Heart right ventricle (tissue), 16 donors: ENCODE measurements at places on chromosomes 1 and 21.

- no peak for DNase-seq
Measured at GRCh38 chr1:163709636-163710035, 387.9 kb downstream of the NUF2 start.

GRCh38 chr1:115951560-115951959 lies 24.8 kb upstream of the SLC22A15 start:
- no peak for DNase-seq

GRCh38 chr1:3241673-3242407 lies 172.8 kb downstream of the PRDM16 start:
- no peak for DNase-seq

- no peak for DNase-seq
Measured at GRCh38 chr1:201319631-201320030, 36.3 kb downstream of the PKP1 start.

DNA sequence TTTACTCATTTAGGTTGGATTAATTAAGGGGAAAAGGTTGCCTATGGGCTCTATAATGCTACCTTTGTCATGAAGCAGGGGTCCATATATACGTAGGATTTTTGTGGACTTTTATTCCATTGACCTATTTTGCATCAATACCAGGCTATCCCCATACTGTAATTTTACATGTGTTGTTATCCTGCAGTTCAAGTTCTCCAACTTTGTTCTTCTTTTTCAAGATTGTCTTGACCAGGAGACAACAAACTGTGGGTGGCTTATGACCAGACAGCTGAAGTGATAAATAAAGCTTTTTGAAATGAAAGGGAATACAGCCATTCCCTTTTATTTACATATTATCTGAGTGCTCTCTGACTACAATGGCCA lies 345.7 kb downstream of the BARHL2 start:
- DNase-seq = no peak

DNA sequence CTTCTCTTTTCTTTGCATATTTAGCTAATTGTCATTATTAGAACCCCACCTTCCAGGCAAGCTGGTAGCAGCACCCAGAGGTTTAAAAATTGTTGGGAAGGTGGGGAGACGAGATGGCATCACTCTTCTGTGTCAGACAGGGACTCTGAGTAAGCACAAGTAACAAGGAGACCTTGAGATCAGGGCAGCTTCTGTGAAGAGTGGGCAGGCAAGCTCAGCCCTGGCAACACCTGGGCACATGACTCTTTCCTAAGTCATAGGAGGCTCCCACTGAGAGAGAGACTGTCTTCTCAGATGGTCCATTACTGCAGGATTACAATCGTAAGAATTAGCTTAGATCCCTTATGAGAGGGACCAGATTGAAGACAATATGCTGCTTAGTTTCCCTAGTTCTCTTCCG lies 183.5 kb downstream of the BRINP2 start:
- DNase-seq = no peak

DNA sequence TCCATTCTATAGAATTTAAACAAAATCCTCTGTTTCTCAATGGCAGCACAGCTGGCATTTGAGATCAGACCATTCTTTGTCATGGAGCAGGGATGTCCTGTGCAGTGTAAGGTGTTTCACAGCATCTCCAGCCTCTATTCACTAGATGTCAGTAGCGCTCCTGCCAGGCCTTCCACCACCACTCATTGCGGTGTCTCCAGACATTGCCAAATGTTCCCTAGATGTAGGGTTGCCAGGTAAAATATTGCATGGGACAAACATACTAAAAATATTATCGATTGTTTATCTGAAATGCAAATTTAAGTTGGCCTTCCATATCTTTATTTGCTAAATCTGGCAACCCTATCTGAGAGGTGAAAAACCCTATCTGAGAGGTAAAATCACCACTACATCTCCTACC lies 11.7 kb downstream of the ITLN2 start:
- DNase-seq = no peak

DNA sequence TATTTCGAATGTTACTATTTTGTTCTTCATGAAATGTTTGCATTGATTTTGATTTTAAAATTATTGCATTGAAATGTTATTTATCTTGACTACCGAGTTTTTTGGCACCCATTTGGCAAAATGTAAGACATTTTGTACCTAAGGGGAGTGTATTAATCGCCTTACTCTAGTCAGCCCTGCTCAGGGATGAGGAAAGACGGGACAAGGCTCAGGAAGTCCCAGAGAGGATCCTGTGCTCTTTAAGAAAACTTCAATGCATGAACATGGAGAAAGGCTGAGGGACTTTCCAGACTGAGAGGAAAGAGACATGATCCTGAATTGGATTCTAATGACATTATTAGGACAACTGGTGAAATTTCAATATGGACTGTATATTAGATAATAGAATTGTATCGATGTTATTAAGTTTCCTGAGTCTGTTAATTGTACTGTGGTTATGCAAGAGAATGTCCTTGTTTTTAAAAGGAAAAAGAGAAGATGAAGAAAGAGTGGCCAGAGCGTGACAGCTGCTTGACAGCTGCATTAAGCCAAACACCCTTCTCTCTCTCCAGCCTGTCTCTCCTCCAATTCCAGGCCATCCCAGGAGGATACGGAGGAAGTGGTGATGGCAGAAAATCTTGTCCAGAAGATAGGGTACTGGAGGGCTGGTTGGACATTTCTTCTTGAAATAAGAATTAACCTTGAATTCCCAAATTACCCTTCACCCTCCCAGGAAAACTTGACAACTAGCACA lies 66.0 kb downstream of the PLEKHA6 start:
- DNase-seq = no peak

GRCh38 chr1:210731193-210731592 lies 402.5 kb downstream of the HHAT start:
- DNase-seq = no peak

- DNase-seq = no peak
Measured at GRCh38 chr1:185795181-185795580, 61.0 kb downstream of the HMCN1 start.

DNA sequence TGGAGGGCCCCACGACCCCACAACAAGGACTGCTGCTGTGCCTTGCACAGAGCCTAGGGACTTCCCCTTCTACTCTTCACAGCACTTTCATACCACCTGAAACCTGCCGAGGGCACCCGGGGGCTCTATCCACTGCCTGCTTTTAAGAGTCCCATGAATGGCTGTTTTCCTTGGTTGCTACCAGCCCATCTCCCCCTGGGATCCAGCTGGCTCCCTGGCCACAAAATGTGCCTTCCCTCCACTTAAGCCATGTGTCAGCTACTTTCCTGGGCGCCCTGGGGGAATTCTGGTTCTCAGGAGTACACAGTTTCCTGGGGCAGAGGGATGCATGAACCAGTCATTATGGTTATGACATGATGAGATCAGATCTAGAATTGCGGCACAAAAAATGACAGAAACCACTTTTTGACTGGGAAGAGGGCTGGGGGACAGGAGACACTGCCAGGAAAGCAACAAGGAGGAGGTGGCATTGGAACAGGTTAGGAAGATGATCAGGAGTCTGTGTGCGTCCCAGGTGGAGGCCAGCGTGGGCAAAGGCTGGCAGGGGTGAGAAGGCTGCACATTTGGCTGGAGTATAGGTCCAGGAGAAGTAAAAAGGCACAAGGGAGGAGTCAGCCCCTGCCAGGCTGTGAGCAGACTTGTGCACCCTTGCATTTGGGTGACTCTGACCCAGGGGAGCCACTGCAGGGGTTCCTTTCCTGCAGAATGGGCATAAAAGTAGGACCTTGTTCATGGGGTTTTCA lies 3.2 kb upstream of the TNFRSF8 start:
- DNase-seq = no peak

DNA sequence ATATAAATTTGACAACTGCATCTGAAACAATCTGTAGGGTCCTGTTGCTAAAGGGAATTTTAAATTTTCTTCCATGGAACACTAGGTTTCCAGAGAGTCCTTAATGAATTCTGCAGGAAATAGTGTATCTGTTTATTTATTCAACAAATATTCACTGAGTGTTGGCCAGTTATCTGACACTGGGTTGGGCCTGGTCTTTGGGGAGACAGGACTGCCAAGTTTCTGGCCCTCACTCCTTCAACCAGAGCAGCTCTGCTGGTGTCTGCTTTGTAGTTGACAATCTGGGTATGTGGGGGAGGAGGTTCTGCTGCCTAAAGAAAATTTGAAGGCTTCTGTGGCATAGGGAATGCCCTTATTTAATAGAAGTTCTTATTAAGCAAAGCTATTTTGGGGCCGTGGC lies 26.1 kb upstream of the HUNK start:
- peak; percentile 17 for DNase-seq

DNA sequence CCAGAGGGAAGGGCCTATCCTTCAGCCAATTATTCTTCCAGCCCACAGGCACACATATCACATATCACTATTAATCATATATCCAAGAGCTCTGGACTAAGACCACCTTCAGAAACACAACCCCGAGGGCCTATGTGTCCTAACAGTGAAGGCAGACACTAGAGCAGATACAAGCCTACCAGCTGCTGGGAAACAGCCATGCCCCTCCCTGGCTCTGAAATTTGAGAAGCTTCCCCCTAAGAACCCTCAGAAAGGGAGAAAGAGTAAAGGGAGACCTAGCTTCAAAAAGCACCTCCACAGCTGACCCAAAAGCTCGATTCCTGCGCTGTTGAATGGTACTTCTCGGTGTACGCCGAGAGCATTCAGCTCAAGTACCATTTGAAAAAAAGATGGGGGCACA lies 17.4 kb downstream of the CNN3 start:
- DNase-seq = no peak

- no peak for DNase-seq
Measured at GRCh38 chr1:30263888-30264671, 459.3 kb downstream of the MATN1 start.

- no peak for DNase-seq
Measured at GRCh38 chr1:233440951-233441401, 113.5 kb downstream of the MAP3K21 start.

- no peak for DNase-seq
Measured at GRCh38 chr1:95371666-95372282, 137.8 kb downstream of the RWDD3 start.

DNA sequence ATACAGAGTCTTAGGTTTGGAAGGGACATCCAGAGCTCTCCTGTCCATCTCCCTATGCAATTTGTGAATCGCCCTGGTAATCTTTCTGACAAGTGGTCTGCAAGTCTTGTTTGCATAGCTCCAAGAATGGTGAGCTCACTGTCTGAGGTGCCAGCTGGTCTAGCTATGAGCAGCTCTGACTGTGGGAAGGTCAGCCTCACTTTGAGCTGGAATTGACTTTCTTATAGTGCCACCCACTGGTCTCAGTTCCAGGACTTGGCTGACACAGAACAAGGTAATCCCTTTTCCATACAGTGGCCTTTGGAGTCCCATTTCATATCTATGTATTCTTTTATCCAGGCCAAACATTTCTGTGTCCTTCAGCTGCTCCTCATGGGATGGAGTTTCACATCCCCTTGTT lies 95.6 kb upstream of the C8B start:
- DNase-seq = no peak

DNA sequence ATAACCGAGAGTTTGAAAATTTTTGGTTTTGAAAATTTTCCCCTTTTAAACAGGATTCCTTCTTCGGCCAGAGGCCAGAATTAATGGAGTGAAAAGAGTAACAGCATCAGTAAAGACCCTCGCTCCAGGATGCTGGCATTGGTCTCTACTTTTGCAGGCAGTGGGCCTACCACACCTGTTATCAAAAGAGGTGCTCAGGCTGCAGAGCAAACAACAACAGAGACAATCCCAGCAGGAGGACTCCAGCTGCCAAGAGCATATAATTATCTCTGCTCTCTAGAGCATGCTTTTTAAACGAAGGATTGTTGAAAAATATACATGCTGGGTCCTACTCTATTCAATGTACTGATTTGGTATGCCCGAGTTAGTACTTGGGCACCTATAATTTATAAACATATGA lies 1048.5 kb downstream of the PLA2G4A start:
- DNase-seq = no peak

GRCh38 chr21:31847761-31848160 lies 25.1 kb upstream of the HUNK start:
- DNase-seq = no peak

GRCh38 chr21:15801352-15801863 lies 71.6 kb downstream of the USP25 start:
- no peak for DNase-seq

- no peak for DNase-seq
Measured at GRCh38 chr1:55610203-55610602, 395.0 kb upstream of the USP24 start.

DNA sequence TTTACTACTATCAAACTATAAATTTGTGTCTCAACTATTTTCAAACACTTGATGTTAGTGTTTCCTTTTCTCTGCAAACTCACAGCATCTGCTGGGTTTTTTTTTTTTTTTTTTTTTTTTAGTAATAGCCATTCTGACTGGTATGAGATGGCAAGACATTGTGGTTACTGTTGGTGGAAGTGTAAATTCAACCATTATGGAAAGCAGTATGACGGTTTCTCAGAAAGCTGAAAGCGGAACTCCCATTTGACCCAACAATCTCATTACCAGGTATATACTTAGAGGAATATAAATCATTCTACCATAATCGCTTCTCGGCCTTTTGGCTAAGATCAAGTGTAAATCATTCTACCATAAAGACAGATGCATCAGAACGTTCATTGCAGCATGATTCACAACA lies 608.3 kb upstream of the ZP4 start:
- no peak for DNase-seq

DNA sequence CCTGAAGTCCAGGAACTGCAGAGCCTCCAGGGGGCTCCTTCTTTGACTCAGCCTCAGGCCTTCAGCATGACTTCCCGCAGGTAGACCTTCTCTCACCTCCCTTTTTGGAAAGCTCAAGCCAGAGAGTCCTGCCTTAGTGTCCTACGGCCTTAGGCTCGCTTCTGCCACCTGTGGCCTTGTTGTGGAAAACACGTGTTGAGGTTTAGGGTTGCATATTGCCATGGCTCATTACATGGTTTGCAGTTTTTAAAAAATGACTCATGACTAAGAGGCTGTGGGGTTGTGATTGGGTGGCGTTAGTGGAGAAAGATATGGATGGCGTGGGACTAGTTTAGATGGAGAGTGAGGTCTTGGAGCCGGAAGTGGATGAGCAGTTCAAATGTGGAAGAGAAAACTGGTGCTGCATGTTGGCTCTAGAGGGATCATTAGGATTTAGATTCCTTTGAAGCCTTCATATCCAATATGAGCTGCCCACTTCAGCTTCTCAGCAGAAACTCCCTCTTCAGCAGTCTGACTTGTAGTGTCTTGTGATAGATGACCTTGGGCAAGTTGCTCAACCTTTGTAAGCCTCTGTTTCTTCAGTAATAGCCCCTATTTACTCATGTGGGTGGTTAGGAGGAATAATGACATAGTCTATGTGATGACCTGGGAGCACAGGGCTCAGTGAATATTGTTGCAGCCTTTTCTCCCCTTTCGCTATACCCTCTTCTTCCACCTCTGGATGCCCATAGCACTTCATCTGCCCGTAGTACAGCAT lies 6.5 kb upstream of the FGGY start:
- DNase-seq = no peak

- no peak for DNase-seq
Measured at GRCh38 chr1:236416165-236416564, 22.1 kb downstream of the EDARADD start.

DNA sequence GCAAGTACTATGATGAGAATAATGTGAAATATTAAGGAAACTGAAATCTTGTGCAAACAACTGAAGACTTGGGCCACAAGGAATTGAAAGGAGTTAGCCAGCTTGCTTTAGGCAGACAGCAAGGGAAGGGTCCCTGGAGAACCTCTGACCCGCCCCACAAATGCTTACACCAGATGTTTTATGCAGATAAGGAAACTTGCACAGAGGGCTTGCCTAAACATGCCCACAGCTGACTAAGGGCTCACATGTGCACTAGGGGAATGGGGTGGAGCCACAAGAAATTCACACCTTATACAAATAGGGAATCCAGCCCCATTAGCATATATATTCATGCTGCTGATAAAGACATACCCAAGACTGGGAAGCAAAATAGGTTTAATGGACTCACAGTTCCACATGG lies 86.1 kb upstream of the CYYR1 start:
- DNase-seq = no peak

GRCh38 chr1:184222652-184223052 lies 164.2 kb upstream of the C1orf21 start:
- DNase-seq = peak; percentile 56
